Inflammatory macrophage (primary cell): ENCODE measurements at places on chromosomes 5 and 9.

DNA sequence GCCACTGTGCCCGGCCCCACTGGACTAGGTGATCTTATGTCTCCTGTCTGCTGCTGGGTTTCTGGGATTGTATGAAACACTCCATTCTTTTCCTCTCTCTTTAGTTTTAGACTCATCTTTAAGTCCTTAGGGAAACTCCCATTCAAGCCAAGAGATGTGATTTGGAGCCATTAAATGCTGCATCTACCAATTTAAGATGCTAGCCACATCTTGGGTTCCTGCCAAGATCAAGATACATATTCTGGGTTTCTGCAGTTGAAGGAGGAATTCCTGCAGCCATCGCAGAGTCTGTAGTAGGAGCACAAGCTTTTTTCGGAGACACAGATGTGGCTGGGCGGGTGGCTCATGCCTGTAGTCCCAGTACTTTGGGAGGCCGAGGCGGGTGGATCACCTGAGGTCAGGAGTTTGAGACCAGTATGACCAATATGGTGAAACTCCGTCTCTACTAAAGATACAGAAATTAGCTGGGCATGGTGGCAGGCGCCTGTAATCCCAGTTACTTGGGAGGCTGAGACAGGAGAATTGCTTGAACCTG, 23.2 kb downstream of the STXBP1 start:
- no peak for DNase-seq

DNA sequence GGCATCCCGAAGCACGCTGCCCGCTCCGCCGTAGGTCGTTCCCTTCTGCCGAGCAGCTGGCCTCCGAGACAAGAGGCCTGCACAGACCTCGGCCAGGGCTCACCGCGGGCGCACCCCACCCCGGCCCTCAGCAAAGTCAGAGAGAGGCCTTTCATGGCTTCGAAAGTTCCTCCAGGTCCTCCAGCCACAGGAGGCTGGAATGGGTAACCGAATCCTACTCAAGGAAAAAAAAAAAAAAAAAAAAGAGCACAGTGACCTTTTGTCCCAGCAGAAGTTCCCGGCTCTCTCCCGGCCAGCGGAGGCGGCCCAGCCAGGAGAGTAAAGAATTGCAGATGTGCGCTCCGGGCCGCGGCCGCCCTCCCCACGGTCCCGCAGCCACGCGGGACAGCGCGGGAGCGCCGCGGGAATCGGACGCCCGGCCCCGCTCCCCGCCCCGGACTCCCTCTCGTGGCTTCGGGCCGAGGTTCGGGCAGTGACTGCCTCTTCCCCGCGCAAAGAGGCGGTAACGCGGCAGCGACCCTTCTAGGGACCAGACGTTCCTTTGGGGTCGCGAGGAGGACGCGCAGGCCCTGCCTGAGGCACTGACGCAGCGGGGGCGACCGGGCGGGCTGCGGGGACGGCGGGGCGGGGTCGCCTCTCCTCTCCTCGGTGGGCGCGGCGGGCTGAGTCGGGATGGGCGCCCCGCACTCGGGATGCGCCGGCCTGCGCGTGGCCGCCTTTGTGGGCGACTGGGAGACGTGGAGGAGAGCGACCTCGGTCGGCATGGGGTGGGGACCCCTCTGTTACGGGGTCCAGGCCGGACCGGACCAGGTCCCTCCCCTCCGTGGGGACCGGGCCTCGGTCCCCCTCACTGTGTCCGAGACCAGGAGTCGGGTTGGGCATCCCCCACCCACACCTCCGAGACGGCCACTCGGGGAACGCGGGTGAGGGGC, 754 bp downstream of the GFPT2 start:
- no peak for DNase-seq

DNA sequence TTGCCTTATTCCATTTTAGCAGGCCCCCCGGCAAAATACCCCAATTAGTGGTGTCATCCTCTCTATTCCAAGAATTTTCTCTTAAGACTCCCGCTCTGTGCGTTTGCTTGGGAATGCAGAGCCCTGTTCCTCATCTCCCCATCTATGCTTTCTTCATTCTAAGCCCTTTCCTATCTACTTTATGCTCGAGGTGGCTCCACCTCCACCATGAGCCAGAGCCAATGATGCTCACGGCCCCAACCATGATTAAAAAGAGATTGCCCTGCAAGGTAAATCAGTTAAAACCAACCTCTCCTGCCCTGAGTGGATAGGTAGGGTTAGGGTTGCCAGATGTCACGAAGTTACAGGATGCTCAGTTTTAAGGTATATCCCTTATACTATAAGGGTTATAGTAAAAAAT, 677 bp upstream of the TXNDC15 start:
- DNase-seq = no peak

GRCh38 chr5:172379481-172379880, 74.8 kb downstream of the SH3PXD2B start:
- no peak for DNase-seq

DNA sequence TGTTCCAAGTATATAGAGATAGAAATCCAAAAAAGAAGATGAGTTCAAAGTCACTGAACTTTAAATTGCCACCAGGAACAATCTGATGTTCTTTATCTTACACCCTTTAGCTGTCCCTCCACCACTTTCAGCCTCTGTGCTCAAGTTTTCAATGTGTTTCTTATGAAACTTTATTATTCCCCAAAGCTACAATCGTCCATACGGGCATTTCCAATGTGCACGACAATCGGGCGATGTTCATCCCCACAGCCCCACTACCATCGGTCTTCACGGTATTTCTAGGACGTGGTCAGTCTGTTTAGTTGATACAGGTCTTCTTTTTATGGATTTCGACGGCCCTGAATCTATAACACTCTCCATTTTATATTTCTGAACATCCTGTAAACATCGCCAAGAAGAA, 238.7 kb upstream of the DAP start:
- no peak for DNase-seq

DNA sequence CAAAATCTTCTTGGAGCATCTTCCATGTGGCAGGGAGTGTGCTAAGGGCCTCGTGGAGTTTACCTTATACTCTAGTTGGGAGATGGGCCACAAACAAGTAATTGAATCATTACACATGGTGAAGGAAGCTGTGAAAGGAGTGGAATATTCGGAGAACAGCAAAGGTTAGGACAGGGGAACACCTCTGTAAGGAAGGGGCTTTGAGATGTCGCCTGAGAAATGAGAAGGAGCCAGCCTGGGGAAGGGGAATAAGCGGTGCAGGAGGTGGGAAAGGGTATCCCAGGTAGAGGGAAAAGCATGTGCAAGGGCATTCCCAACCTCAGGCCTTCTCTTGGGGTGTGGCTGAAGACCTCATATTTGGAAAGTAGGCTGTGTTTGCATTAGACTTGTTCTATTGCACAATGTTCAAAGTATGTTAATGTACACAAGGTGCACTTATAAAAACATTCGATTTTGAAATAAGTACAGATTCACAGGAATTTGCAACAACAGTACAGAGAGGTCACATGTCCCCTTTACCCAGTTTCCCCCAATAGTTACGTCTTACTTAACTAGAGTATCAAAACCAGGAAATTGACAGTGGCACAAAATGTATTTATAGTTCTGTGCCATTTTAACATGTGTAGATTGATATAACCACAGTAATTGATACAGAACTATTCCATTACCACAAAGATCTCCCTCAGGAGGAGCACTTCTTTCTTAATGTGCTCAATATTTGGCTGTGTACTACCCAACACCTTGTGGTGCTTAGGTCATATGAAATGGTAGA, 2.4 kb upstream of the STOM start:
- no peak for DNase-seq

DNA sequence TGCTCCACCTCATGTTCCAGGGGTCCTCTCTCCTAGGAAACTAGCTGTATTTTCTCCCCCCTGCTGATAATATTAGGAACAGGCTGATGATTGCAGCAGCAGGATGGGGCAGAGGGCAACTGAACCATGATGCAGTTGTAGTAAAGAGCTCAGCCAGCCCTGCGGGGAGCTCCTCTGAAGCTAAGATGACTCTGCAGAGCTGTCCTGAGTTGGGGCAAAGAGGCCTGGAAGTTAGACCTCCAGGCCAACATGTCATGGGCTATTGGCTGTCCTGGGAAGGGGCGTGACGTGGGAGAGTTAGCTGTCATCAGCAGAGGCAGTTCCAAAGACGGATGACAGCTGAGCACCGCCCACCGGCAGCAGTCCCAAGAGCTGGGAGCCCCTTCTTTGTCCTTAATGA, 6.6 kb upstream of the FBP1 start:
- DNase-seq = peak; percentile 54

- DNase-seq = no peak
Measured at GRCh38 chr9:82989929-82990328, 73.0 kb downstream of the RASEF start.

- no peak for DNase-seq
Measured at GRCh38 chr5:65034813-65035209, 266.1 kb downstream of the CWC27 start.

- no peak for DNase-seq
Measured at GRCh38 chr9:16705111-16705604, 165.3 kb downstream of the BNC2 start.

DNA sequence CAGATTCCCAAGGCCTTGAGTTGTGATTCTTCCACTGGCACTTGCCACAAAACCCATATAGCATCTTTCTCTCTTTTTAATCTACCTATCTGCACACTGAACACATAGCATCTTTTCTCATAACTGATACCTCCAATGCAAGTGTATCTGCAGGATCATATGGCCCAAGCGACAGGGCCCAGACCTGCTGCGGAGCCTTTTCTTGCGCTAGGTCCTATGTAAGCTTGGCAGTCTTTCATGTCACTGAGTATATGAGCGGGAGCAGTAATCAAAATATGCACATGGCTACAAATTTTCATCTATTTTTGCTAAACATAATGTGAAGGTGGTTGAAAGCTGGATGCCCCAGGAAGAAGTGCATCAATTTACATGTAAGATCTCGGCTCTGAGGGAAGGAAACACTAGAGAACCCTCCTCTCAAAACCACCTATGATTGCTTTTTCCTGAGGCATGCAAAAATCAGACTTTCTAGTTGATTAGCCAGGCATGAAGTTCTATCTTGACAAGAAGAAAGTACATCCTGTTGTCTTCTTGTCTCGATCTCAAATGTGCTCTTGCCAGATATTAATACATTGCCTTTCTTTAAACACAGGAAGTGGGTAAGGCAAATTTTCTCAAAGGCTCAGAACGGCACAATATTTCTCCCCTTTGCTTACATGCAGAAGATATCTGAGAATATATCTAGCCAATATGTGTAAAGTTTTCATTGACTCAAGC, 26.9 kb upstream of the CEMIP2 start:
- DNase-seq = no peak

DNA sequence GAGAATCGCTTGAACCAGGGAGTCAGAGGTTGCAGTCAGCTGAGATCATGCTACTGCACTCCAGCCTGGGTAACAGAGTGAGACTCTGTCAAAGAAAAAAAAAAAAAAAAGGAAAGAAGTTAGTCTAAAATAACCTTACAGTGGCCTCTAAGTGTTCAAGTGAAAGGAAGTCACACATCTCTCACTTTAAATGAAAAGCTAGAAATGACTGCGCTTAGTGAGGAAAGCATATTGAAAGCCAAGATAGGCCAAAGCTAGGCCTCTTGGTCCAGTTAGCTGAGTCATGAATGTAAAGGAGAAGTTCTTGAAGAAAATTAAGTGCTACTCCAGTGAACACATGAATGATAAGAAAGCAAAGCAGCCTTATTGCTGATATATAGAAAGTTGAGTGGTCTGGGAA, 38.1 kb downstream of the ITGA1 start:
- DNase-seq = peak; percentile 17

GRCh38 chr9:122095010-122095767, 2.1 kb upstream of the TTLL11 start:
- DNase-seq = peak; percentile 62

DNA sequence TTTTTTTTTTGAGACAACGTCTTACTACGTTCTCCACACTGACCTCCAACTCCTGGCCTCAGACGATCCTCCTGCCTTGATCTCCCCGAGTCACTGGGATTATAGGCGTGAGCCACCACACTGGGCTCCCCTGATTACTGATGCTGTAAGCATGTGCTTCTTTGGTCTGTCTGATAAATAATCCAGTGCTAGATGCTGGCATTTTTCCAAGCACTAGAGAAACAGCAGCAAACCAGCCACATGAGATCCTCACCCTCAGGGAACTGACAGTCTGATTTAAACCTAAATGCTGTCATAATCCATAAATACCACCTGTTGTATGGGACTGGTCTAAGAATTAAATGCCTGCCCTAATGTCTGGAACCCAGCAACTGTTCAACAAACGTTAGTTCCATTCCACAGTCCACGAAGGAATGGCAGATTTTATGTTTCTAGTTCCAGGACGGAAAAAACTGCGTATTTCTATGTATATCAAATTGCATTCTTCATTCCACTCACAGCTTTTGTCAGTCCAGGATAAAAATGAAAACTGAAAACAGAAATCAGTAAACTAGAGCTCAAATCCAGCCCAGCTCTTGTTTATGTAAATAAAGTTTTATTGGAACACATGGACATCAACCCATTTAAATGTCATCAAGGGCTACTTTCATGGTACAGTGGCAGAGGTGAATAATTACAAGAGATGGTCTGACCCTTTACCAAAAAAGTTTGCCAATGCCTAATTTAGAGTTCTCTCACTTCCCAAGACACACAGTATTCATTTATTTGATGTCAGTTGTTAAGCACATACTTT, 20.1 kb downstream of the SLC35D2 start:
- no peak for DNase-seq

DNA sequence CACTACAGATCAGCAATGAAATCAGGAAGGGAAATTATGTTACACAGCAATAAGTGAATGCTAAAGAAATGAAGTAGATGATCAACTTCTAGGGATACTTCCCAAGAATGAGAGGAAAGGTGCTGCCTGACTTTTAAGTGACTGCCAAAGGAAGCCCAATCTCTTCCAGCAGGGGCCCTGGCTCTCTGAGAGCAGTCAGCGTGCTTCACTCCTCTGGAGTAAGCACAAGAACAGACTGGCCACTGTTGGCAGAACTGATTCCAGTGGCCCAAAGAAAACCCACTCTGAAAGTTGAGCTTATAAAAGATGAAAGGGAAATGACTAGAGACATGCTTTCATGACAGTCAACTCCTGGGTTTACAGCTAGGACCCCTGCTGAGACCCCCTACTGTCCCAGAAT, 41.8 kb downstream of the MTMR12 start:
- no peak for DNase-seq

DNA sequence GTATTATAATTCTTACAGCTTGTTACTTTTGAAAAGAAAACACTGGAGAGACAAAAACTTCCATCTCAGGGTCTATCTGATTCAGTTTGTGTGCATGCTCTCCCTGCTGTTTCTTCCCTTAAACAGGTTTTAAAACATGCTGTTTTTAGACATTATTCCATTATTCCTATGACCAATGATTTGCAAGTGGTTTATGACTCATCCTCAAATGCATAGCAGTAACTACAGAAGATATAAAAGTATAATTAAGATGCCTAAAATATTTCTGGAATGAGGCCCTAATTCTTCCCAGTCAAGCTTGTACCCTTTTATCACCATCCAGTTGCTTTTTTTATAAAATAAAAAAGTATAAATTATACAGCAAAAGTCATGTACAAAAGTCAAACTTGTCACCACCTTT, 3.7 kb downstream of the DTWD2 start:
- no peak for DNase-seq

DNA sequence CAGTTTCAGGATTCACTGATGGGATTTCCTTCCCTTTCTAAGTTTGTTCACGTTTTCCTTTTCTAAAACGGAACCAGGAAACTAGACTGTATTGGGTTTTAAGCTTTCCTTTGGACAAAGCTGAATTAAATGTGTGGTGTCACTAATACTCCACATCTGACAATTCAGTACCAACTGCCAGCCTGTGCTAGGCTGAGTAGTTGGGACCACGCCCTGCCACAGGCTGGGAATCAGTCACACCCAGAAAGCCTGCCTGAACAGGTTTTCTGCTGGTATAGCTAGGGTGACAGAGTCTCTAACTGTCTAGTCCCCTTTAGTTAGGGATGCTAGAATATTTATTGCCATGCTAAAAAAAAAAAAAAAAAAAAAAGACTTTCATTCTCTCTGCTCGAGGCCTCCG, 15.6 kb downstream of the SPACA9 start:
- no peak for DNase-seq
